ENCODE measurements at places on chromosomes 4 and X.
A peak's percentile ranks its signal among the peaks of the same experiment; 100 is the strongest.

DNA sequence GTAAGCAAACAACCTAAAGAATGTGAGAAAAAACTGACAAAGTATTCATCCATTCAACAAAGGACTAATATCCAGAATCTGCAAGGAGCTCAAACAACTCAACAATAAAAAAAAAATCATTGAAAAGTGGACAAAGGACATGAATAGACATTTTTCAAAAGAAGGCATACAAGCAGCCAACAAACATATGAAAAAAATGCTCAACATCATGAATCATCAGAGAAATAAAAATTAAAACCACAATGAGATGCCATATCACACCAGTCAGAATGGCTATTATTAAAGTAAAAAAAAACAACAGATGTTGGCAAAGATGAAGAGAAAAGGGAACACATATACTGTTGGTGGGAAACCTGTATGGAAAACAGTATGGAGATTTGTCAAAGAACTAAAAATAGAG, 120.7 kb upstream of the ADGRL3 start:
- DNase-seq = no peak

DNA sequence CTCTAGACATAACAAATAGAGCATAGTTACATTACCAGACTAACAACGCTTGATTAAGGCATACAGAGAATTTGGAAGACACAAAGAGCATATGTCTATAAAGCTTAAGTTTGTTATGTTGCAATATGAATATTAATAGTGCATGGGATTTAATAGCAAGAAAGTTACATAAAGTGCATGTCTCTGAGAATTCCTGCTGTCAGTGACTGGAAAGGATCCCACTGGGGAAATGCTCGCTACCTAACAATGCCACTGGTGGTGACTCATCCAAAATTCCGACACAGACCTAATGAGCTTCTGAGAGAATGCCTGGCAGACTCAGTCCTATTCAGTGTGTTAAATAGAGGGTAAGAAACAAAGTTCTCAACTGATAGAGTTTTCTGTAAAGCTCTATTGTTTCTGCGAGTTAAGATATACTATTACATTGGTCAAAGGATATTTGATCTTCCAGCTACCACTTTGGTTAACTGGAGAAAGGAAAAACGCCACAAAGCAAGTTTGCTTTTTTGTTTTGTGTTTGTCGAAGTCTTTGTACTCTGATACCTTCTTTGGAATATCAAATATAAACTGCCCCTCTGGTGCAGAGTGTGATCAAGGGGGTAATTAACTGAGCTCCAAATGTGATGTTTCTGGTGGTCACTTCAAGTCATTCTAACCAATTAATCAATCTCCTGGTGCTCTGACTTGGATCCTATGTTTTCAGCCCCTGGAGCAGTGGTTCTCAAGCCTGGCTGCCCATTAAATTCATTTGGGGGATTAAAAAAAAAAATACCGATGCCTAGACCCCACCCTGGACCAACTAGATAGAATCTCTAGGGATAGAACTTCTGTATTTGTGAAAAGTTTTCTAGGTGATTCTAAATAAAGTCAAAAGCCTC, 107.9 kb downstream of the PALLD start:
- DNase-seq = no peak

- no peak for DNase-seq
These were observed 5.1 kb downstream of the CXCL9 start for GRCh38 chr4:76002176-76002575.

- DNase-seq = no peak
These were observed 564 bp downstream of the PGK1 start for GRCh38 chrX:78104447-78105176.

DNA sequence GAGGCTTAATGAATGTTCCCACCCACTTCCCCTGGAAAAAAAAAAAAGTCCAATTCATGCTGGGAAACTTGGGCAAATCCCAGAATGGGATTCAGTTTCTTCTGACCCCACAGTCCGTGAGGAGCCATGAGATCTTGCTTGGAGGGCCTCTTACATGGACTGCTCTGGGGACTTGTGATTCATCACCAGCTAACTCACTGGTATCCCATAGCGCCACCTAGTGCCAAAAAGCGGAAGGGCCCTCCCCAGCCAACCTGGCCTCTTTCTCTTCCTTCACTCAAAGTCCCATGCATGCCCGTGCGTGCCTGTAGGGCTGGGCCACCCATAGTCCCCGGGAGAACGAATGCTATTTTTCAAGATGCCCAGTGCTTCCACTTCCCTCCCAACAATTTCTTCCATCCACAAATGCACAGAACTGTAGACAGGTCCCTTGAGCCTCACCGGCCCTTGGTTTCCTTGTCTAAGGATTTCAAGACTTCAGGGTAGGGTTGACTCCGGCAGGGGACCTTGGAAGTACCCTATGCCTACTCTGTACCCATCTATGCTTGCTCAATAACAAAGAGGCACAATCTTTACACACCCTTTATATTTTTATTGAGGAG, 5.1 kb downstream of the RTL5 start:
- DNase-seq = peak; percentile 82

GRCh38 chr4:172152284-172152683, 339.1 kb downstream of the GALNTL6 start:
- no peak for DNase-seq
